ENCODE measurements at places on chromosomes 5 and 9.

- DNase-seq, result no peak
Measured at GRCh38 chr9:107833295-107833694, 343.7 kb upstream of the KLF4 start.

DNA sequence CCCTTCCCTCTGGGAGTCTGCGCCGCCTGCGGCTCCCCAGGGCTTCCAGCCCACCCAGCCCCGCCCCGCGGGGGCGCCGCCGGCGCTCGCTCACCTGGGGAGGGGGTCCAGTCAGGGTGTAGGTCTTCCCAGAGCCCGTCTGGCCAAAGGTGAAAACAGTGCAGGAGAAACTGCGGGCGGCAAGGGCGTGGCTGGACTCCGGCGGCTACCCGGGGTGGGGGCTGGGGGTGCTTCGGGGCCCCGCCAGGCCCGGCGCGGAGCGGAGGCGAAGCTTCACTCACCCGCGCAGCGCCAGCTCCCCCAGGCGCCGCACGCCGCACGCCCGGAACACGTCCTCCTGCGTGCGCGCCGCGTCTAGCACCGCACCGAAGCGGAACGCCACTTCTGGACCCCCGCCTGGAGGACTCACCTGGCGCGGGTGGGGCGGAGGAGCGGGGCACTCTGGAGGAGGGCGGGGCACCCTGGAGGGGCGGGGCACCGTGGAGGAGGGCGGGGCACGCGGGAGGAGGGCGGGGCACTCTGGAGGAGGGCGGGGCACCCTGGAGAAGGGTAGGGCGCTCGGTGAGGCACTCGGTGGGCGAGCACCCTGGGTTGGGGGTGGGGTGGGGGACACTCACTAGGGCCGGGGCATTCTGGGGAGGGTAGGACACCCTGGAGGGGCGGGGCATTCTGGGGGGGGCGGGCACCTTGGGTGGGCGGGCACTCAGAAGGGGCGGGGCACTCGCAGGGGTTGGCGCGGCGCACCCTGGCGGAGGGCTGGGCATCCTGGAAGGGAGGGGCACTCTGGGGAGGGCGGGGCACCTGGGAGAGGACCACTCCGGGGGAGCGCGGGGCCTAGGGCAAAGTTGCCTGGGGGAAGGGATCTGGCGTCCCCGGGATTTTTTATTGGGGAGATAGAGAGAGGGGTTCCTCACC is 814 bp downstream of the KIF12 start:
- no peak for DNase-seq

GRCh38 chr9:18910435-18910834 is 122.6 kb downstream of the SAXO1 start:
- no peak for DNase-seq

GRCh38 chr5:170312666-170313065 is 15.1 kb upstream of the LCP2 start:
- no peak for DNase-seq

- DNase-seq, result no peak
Measured at GRCh38 chr5:77339337-77339890, 128.9 kb downstream of the PDE8B start.

GRCh38 chr9:99511723-99512122 is 289.6 kb downstream of the SEC61B start:
- no peak for DNase-seq

DNA sequence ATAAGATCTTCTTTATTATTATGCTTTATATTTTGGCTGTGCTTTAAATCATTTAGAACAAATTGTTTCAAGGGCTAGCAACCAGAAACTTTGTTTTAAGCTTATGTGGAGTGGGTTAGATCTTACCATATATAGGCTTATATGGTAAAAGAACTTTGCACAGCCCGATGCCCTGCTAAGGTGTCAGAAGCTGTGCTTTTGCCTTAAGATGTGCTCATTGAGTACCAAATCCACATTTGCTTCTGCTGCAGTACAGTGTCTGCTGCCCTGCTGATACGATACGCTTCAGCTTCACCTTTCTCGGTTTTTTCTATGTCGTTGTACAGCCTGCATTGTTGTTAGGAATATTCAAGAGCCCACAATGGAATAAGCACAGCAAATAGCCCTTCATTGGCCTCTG is 34.8 kb downstream of the CD180 start:
- DNase-seq, result no peak

DNA sequence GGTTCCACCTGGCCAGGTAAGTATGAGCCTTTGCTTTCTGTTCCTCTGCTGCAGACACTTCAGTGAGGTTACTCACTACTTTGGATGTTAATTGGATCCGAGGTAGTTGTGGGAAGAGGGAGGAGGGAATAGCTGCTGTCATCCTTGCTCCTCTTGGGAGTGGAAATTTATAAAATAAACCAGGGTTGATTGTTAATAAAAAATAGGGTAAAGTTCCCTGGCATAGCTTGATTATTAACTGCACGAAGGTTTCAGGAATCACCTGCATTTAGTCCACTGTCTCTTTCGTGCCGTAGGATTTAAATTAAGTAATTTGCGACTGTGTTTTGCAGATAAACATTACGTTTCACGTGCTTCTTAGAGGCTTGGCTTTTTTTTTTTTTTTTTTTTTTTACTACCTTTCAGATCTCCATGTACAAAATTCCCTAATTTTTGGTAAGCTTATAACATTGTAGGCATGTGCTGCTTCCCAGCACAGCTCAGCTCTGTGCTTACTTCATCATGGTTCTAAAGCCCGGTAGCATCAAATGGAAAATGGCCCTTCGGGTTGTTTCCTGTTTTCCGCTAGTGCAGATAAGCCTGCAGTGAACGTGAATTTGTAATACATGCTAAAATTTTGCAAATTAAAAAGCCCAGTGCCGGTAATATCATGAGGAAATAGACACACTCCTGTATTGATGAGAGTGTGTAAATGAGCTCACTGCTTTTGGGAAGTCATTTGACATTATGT is 26.9 kb upstream of the LTC4S start:
- DNase-seq, result no peak

DNA sequence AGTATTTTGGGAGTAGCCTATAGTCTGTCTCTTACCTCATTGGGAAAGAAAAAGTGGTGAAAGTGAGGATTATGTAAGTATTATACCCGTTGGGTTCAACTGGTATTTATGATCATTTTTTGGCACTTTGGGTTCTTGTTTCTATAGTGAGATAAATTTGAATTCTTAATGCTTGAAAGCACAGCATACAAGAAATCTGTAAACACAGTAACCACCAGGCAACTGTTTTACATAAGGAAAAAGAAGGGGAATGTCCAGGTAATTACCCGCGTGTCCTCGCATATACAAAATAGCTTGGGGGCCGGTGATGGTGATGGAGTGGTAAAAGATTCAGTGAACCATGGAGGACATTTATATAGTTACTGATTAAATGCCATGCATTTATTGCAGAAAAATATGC is 60.5 kb downstream of the BASP1 start:
- no peak for DNase-seq

DNA sequence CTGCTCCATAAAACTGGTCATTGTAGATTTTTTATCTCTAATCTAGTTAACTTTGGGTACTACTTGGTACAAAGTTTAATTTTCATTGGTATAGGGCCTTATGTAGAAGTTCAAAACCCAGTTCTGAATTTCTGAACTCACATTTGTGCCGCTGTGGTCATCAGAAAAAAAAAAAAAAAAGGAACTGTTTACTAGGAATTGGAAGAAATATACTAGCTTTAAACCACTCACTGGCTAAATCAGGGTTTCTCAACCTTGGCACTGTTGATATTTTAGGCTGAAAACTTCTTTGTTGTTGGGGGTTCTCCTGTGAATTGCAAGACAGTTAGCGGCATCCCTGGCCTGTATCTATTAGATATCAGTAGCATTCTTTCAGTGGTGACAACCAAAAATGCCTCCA is 4.1 kb upstream of the ZFYVE16 start:
- DNase-seq, result no peak

DNA sequence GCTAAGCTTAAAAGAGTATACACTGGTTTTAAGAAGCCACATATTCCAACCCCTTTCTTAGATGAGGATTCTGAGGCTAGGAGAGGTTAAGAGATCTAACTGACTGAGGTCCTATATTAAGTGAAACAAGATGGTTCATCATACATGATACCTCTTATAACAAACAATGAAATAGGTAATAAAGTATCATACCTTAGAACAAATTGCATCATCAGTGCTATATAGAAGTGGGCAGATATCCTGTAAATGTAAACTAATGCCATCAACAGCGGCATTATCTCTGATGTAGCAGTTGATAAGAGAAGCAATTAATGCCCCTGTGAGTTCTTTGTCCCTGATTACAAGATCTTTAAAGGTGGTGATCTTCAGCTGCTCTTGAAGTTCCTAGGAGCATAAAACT is 60.5 kb downstream of the NUP155 start:
- no peak for DNase-seq

DNA sequence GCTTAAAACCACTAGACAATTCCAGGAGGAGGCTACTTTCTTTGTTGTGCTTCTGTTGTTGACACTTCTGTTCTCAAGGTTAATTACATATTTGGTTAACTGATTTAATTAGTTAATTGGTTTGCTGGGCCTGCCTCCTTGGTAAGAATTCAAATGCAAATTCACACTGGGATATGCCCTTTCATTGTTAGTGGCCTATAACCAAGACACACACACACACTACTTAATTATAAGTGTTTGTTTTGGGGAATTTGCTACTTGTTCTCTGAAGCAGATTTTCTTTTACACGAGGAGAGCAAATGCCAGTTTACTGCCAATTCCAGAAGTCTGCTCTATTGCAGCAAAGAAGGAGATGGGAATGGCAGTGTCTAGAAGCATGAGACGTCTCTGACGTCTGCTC is 101.6 kb upstream of the BASP1 start:
- no peak for DNase-seq

DNA sequence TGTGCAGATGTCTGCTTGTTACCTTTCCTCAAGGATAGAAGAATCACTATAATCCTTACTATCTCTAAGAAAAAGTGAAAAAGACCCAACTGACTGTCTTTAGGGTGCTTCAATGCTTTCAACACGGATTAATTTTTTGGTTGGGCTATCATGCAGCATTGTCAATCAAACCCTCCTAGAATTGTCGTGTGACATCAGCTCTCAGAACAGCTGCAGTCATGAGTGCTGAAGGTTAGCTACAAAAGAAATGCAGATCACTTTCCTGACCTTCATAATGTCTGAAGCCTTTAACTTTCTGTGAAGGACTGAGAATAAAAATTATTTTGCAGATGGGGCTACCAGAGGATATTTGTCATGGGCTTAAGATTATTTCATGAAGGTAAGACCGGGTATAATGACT is 107.9 kb upstream of the EFNA5 start:
- DNase-seq, result no peak

- DNase-seq, result no peak
Measured at GRCh38 chr5:180128671-180129261, 57.2 kb upstream of the RNF130 start.

GRCh38 chr5:139215107-139215975 is 17.2 kb upstream of the SIL1 start:
- DNase-seq, result no peak

DNA sequence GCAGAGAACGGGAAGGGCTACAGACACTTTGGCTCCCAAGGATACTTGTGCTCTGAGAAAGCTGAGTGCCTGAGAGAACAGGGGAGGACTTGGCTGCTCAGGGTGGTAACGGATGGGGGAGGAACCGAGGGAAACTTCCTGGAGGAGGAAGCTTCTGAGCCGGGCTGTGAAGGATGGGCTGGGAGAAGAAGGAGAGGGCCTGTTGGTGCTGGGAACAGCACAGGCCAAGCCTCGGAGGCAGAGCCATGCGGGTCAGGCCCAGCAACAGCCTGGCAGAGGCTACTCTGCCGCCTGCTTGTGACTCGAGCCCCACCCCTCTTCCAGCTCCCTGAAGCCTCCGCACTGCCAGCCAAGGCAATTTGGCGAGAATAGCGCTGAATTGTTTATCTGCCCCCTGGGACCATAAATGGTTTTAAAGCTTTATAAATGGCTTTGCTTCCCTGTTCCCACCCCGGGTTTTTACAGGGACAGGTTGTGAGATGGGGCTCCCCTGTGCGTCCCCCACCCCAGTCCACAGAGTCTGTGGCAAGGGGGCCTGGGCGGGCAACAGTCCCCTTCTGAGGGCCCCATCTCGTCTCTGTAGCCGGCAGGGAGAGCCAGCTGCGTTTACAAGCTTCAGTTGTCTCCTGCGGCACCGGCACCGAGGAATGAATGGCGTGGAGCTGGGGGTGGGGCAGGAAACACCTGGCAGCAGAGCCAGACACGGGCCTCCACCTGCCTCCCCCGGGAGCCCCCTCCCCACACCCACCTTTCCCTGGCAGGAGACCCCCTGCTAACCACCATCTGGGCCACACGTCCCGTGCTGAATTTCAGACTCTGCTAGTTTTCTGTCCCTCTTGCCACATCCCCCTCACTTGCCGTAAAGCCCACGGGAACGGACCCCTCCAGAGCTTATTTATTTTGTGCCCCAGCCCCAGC is 24.4 kb downstream of the FAM163B start:
- DNase-seq, result no peak

DNA sequence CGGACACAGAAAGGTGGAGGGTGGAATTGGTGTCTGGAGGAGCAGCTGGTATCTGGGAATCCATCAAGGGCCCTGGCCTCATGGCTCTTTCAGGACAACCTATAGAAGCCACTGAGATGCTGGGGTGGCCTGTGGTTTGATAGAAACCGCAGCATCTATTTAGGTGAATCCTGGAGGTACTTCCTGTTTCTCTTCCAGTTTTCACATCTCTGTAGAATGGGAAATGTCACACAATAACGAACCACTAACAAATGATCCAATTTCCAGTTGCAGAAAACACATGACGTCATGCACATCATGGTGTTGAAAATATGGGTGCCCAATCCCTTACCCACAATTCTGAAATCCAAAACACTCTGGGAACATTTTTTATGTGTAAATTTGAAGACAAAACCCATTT is 52.2 kb downstream of the ROPN1L start:
- DNase-seq, result no peak

- DNase-seq, result no peak
Measured at GRCh38 chr9:88818495-88819201, 172.6 kb upstream of the S1PR3 start.

All from keratinocyte (primary cell).